ENCODE measurements at places on chromosomes 7 and 10.

DNA sequence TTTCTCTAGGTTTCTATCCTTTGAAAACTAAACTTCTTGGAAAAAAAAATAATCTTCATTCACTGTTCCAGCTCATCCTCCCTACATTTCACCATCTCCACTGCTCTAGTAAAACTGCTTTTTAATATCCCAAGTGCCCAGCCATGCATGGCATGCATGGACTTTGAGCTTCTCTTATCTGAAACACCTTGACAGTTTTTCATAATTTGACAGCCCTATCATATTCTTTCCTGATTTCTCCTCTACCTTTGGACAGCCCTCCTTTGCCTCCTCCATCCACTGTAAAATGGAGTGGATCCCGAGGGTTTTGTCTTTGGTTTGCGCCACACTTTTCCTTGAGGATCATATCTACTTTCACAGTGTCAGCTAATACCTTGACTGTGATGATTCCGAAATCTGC lies 212.8 kb downstream of the ANK3 start:
- no peak for DNase-seq

DNA sequence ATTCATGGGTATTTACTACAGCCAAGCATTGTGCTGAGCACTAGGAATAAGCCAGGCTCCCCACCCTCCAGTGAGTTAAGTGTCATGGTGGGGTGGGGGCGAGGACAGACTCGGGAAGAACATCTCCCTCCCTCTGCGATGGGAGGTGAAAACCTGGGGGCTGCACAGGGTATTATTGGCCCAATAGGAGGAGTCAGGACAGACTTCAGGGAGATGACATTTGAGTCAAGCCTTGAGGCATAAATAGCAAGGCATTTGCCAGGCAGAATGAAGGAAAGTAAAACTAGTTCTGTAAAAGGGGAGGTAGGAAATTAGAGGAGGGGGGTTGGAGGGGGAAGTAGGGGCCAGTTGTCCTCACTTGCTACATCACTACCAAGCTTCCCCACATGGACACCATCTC lies 18.9 kb downstream of the NKX2-3 start:
- no peak for DNase-seq

DNA sequence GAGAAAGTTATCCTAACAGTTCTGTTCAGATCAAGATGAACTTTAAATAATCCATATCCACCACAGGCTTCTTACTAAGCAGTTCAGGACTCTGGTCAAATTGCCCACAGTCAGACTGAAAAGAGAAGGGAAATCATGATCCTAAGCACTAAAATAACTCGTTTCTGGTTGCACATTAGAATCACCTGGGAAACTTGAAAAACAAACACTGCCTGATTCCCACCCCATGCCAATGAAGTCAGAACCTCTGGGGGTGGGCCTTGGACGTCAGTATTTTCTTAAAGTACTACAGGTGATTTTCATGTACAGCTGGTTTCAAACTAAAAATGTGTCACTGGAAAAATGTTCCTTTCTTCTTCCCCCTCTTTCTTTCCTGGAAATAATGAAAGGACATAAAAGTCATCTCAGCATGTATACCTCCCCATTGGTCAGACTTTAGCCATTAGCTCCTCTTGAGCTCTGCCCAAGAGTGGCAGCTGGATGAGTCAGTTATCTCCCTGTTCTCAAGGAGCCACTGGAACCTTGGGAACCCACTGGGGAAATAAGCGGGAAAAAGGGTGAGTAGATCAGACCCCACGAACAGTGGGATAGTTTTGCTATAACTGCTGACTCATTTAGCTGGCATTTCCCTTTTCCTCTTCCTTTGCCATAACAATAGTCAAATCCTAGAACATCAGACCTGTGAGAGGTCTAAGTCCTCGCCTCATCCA lies 75.3 kb upstream of the IL6 start:
- DNase-seq = peak; percentile 54

DNA sequence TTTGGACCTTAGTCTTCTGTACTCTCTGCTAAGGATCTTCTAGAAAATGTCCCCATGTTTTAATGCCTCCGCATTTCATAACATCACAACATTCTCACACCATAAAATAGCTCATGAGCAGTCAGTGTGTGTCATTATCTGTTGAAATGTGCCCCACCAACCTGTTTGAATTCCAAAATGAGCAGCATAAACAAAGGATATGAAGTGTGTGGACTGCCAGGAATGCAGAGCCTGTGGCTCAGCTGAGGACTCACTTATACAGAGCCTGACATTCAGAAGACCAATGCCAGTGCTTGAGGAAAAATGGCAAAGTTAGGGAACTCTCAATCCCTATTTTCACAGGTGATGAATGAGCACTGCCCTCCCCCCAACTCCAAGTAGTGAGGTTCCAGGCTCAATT lies 621.4 kb downstream of the POM121L12 start:
- DNase-seq = no peak

GRCh38 chr10:69715156-69715898 lies 85.3 kb downstream of the FAM241B start:
- peak; percentile 61 for DNase-seq

GRCh38 chr7:29384277-29384676 lies 179.4 kb upstream of the PRR15 start:
- DNase-seq = no peak

- DNase-seq = peak; percentile 87
Observed at GRCh38 chr10:77524281-77524711, 113.3 kb downstream of the KCNMA1 start.

GRCh38 chr7:148110097-148110868 lies 480.3 kb upstream of the C7orf33 start:
- DNase-seq = no peak
